Activated naive CD8-positive, alpha-beta T cell treated with anti-CD3 and anti-CD28 coated beads for 36 hours (primary cell): ENCODE measurements at places on chromosomes 7 and 10.
A peak's percentile ranks its signal among the peaks of the same experiment; 100 is the strongest.

- DNase-seq = no peak
Observed at GRCh38 chr10:9294132-9294663, 1239.7 kb downstream of the GATA3 start.

DNA sequence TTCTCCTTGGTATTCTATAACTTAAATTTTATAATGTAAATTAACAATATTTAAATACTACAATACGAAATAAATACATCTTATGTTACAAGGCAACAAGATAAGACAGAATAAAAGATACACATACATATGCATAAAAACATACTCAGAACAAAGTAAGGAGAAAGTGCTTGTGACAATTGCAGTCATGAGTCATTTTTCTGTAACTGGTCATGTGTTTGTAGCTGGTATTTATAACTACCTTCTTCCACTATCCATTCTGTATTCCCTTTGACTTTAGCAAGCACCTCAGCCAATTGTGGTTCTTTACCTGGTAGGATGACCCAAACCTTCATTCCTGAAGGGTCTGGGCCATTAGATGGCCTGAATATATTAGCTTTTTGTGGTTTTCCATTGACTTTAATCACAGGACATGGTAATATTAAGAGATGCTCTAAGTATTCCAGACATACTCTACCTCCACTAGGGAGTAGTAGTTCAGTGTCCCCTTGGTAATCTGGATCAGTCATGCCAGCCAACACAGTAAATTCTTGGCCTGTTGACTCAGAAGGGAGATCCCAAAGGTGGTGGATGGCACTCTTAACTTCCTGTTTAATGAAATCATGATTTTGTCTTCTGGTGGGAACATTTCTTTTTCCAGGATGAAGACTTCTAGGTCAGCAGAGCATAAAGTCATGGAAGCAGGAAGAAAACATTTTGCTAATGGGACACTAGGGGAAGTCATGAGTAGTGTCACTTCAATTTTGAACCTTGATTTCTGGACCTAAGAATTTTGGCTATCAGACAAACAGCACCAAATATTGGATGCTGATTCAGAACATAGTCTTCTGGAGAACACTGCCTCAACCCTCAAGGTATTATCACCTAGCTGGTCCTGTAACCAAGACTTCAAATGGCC lies 733.7 kb upstream of the IGFBP3 start:
- no peak for DNase-seq

GRCh38 chr7:94615666-94616065 lies 40.3 kb downstream of the SGCE start:
- DNase-seq = no peak

GRCh38 chr10:47359626-47360418 lies 11.7 kb downstream of the RBP3 start:
- no peak for DNase-seq

- no peak for DNase-seq
Observed at GRCh38 chr10:86399514-86399878, 32.9 kb upstream of the GRID1 start.

DNA sequence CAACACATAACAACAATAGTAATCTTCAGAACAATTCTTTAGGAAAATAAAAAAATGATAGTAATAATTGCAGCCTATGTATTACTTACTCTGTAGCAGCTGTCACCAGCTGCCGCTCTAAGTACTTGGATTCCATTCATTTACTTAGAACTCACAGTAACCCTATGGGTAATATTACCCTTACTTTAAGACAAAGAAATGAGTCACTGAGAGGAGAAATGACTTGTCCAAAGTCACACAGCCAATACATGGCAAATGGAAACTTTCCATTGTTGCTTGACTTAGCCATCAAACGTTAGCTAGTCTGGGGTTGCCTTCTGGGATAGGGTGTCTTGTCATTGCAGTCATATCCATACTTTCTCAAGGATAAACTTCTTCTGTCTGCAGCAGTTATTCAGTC lies 3.6 kb downstream of the CCNY start:
- peak; percentile 17 for DNase-seq

DNA sequence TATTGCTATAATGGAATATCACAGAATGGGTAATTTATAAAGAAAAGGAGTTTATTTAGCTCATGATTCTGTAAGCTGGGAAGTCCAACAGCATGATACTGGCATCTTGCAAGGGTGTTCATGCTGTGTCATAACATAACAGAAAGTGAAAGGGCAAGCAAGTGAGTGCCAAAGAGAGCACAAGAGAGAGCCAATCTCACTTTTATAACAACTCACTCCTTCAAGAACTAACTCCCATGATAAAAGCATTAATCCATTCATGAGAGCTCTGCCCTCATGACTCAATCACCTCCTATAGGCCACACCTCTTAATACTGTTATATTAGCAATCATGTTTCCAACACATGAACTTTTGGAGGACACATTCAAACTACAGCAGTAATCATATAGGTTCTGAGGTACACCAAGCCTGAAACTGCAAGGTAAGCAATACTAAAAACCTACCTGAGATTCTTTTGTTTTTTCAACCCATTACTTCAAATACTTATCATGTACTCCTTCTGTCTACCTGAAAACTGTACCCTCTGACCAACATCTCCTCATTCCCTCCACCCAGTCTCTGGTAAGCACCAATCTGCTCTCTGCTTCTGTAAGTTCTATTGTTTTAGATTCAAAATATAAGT lies 219.7 kb downstream of the MTERF1 start:
- DNase-seq = no peak

DNA sequence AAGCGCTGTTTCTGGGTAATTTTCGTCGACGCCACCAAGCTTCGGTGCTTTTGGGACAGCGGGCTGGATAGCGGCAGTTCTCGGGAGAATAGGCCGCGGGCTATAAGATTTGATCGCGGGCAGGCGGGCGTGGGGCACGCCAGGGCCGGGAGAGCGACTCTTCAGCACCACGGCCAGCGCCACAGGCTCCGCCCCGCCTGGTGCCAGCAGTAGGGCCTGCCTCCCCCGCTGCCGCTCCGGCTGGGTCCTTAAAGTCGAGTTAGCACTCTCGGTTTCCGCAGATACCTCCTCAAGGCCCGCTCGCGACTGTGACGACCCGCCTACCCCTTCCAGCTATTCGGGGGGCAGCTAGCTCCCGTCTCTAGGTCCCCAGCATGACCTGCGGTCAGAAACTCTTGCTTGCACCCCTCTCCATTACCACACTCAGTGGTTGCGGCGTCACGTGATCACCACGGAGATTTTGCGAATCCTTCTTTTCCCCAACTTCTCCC lies 9.4 kb downstream of the NXPH1 start:
- DNase-seq = peak; percentile 72

DNA sequence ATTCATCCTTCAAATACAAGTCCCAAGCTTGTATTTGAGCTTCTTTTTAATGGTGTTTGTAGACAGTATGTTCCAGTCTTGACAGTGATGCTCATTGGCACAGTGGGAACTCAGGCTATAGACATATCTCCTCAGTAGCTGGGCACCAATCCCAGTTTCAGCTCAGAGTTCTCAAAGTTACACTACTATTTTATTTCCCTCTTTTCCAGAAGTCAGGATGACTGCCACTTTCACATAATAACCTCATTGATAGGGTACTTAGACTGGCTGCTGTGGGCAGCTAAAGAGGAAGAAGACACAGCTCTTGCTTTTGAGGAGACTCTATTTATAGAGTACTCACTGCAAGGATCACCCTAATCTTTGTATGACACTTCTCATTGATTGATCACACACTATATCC lies 2.4 kb downstream of the GBF1 start:
- no peak for DNase-seq

- DNase-seq = no peak
Observed at GRCh38 chr7:27277628-27278027, 35.0 kb downstream of the EVX1 start.

DNA sequence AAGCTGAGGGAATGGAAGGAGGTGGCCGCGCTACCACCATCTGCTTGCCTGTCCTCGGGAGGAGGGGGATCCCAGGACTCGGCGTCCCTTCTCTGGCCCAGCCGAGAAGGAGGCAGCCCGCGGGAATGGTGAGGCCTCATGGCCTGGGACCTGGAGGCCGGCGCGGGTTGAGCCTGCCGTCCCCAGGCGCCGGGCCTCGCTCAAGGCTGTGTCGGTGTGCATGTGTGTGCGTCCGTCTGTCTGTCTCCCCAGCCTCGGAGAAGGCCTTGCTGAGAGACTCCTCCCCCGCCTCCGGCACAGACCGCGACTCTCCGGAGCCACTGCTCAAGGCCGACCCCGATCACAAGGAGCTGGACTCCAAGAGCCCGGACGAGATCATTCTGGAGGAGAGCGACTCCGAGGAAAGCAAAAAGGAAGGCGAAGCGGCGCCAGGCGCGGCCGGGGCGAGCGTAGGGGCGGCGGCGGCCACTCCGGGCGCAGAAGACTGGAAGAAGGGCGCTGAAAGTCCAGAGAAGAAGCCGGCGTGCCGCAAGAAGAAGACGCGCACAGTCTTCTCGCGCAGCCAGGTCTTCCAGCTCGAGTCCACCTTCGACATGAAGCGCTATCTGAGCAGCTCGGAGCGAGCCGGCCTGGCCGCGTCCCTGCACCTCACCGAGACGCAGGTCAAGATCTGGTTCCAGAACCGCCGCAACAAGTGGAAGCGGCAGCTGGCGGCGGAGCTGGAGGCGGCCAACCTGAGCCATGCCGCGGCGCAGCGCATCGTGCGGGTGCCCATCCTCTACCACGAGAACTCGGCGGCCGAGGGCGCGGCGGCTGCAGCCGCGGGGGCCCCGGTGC lies 1.3 kb downstream of the HMX3 start:
- peak; percentile 41 for DNase-seq

DNA sequence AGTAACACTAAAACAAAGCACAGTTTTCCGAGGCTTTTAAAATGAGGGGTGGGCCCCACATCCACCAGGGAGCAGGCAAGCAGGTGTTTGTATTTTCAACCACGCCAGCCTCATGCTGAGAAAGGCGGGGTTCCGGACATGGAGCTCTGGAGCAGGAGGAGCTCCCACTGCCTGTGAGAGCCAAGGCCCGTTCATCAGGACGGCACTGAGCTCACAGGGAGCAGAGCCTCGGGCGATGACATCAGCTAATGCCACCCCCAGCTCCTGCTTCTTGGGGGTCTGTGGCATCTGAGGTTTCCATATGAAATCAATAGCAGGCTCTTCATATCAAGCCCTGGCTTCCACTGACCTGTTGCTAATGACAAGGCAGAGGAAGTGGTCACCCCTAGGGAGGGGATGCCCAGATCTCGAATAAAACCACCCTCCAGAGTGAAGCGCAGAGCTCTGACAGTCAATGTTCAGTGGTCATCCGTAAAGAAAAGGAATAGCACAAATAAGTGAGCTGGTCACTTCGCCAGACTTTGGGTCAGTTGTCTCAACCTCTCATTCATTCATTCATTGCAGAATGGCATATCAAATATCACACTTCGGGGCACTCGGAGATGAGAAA lies 89.1 kb downstream of the TNS3 start:
- DNase-seq = no peak

DNA sequence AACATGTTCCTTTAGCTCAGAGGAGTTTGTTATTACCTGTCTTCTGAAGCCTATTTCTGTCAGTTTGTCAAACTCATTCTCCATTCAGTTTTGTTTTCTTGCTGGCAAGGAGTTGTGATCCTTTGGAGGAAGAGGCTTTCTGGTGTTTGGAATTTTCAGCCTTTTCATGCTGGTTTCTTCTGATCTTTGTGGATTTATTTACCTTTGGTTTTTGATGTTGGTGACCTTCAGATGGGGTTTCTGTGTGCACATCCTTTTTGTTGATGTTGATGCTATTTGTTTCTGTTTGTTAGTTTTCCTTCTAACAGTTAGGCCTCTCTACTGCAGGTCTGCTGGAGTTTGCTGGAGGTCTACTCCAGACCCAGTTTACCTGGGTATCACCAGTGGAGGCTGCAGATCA lies 118.6 kb downstream of the PPP1R9A start:
- no peak for DNase-seq

DNA sequence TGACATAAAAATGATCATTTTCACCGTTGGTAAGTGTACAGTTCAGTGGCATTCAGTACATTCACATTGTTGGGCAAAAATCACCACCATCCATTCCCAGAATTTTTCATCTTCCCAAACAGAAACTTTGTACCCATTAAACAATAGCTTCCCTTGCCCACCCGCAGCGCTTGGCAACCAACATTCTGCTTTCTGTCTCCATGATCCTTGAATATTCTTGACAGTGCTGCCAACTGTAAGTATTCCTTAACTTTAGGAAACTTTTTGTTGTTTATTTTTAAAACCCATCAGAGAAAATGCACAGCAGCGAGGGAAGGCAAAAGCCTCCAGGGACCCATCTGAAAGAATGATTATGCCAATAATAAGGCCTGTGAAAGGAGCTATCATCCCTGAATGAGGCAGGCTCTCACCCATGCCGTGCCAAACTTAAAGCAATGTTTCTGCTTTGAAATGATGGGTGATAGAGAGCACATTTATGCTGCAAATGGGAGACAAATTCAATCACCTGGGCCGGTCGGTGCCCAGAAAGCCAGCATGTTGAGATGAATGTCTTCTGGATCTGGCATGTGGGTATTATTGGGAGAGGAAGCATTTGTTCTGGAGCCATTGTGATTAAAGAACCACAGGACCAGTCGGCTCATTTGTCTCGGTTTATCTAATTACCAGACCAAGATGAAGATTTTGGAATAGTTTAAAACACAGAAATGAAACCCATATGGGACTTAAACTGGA lies 202.1 kb upstream of the NPVF start:
- no peak for DNase-seq

DNA sequence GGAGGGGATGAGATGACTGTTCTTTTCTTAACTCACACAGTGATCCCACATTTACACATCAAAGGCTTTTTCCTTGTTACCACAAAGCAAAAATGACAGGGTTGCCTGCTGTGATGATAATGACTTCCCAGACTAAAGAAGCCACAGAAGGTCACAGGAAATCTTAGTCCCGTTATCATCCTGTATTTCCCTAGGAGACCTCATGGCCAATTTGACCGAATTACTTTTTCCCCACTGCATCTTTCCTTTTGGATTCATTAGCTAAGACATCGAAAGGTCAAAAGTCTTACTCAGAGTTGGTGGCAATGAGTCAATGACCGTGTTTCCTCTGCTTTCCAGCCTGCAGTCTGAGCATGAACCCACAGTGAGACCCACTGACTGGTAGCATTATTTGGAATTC lies 130.1 kb upstream of the INHBA start:
- DNase-seq = no peak

- no peak for DNase-seq
Observed at GRCh38 chr7:73786588-73786987, 16.5 kb upstream of the CLDN3 start.

DNA sequence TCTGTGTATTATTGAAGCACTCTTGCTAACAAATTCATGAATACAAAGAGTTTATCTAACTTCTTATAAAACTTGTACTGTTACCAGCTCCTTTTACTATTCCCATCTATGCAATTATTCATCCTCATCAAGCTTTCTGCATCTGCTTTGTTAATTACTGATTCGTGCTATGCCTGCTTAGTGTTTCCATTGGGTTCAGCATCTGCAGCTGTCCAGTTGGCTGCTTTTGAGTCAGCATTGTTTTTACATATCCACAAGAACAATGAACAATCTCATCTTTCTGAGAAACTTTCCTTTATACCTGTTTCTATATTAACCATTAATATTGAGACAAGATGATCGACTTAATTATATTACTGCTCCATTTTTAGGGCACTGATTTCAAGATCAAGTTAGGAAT lies 19.6 kb upstream of the ANLN start:
- no peak for DNase-seq

- DNase-seq = no peak
Observed at GRCh38 chr7:26454180-26454579, 162.5 kb downstream of the SNX10 start.
